ENCODE measurements at places on chromosomes 2 and 18. TPM values are rescaled to one million over a fixed set of nuclear protein-coding genes. Genes with fewer than 3 reads are reported as not detected.

- DNase-seq, result peak; percentile 98
- H3K27ac ChIP-seq, result peak overlapping the region; percentile 75
- peaks cover 15% of the 10 kb centered on the region for H3K4me1 ChIP-seq
- H3K36me3 ChIP-seq, result no peaks in the 10 kb centered on the region
These were observed 85.1 kb upstream of the ATL2 start for GRCh38 chr2:38462121-38462661.

DNA sequence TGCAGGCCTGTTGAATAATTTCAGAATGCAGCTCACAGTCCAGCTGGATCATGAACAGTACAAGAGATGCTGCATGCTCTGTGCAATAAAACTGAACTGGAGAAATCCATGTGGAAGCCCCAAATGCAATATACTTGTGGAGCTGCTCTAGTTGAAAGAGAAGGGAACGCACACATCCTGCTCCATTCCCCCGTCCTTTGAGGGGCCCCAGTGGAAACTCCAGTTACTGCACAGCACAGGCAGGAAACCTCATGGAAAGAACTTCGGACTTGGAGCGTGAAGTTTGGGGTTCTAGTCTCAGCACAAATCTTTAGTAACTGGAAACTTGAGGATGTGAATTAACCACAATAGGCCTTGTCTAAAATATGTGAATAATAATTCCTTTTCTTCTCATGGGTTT lies 73.2 kb downstream of the PLA2R1 start:
- H3K36me3 ChIP-seq, result no peaks in the 10 kb centered on the region
- H3K4me3 ChIP-seq, result no peak overlapping the region
- H3K27me3 ChIP-seq, result no peaks in the 10 kb centered on the region
- DNase-seq, result no peak

The OSBPL6 gene
- polyA plus RNA-seq, result 8.2 TPM

The ERCC3 gene
- 40.1 TPM for polyA plus RNA-seq

The PTPRN gene
- polyA plus RNA-seq, result not detected

The PRKAG3 gene
- not detected for polyA plus RNA-seq

The SMYD5 gene
- 18.6 TPM for polyA plus RNA-seq
